Stimulated activated naive CD8-positive, alpha-beta T cell treated with anti-CD3 and anti-CD28 coated beads, Interleukin-15, amount 100 ng/mL, for 72 hours (primary cell): ENCODE measurements at places on chromosomes 3 and 15.
A peak's percentile ranks its signal among the peaks of the same experiment; 100 is the strongest.

DNA sequence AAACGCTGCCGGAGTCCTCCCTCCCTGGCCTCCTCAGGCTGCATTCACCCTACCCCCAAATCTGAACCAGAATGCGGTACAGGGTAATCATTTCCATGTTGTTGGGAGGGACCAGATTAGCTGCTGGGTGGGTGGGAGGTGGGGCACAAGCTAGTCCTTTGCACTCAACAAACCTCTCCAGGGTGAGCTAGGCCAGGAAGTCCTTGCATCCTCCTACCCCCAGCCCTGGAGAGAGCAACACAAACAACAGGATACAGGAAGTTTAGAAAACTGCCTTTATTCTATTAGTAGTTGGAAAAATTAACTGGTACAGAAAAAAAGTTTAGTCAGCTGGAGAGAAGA is 702 bp upstream of the GPX1 start:
- DNase-seq = no peak

- DNase-seq = peak; percentile 60
Observed at GRCh38 chr3:141401573-141402475, 33.5 kb downstream of the ZBTB38 start.

DNA sequence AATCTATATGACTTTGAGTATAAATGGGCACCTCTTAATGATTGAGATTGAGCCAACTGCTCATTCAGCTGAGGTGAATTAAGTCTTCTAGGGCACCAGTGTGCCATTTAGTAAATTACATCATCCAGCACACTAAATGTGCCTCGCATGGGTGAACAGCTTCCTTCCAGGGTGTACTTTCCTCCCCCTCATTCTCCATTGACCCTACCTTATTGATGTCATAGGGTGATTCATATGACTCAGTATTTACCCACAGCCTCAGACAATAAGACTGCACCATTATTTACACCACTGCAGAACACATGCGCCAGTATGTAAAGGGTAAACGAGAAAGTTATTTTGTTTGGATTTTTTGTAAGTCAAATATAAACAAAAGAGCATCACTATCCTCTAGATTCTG is 185.2 kb upstream of the ARL6 start:
- DNase-seq = no peak

- no peak for DNase-seq
Observed at GRCh38 chr3:188421151-188421821, 267.3 kb downstream of the LPP start.

DNA sequence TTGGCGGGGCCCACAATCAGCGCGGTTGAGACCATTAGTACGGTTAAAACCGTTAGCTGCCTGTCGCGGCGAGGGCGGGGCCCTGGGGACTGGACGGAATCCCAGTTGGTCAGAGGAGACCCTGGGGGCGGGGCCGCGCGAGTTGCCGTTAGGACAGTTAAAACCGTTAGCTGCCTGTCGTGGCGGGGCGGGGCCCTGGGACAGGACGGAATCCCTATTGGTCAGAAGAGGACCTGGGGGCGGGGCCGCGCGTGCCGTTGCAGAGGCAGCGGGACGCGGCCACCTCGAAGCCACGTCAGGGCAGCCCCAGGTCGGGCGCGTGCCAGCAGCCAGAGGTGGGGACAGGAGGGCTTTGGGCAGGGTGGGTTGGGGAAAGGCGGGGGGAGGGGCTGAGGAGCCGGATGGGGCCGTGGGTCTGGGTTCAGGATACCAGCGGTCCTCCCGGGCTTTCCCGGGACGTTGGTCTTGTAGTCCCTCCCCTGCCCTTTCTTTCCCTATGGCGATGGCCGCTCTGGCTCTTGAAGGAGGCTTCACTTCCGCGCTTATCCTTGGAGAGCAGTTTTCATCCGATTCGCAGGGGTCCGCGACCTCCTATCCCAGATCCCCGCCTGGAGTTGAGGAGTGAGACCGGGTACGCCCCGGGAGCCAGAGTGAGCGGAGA is 28.0 kb downstream of the KLHDC8B start:
- DNase-seq = no peak

- DNase-seq = peak; percentile 22
Observed at GRCh38 chr15:87597346-87598052, 659.0 kb downstream of the NTRK3 start.
